ENCODE measurements at places on chromosomes 1 and 21. TPM values are rescaled to one million over a fixed set of nuclear protein-coding genes. Genes with fewer than 3 reads are reported as not detected.

KRTAP11-1 gene
- total RNA-seq, result not detected

DNA sequence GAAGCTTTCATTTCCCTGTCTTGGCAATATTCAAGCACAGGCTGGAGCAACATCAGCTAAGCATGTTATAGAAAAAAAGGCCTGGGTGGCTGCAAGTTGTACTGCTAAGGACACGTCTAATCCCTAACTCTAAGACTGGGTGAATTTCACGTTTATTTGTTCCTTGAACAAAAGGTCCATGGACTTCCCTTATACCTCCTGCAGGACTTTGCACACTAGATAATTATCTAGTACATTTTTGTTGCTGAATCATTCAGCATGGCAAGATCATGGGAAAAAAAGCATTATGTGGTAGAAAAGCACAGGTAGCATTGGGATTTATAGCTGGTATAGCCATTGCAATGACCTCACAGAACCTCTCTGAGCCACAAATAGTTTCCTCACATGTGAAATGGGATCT is 130.7 kb upstream of the DMRTA2 start:
- H3K36me3 ChIP-seq, result no peaks in the 10 kb centered on the region
- H3K4me3 ChIP-seq, result no peak overlapping the region
- no peak overlapping the region for H3K27ac ChIP-seq
- DNase-seq, result no peak
- H3K27me3 ChIP-seq, result no peaks in the 10 kb centered on the region
- H3K4me1 ChIP-seq, result no peaks in the 10 kb centered on the region

GRCh38 chr21:32134441-32135130 is 144.3 kb downstream of the MIS18A start:
- no peaks in the 10 kb centered on the region for H3K27me3 ChIP-seq
- H3K4me3 ChIP-seq, result no peak overlapping the region
- H3K36me3 ChIP-seq, result no peaks in the 10 kb centered on the region
- no peak overlapping the region for H3K27ac ChIP-seq
- no peaks in the 10 kb centered on the region for H3K4me1 ChIP-seq

DNA sequence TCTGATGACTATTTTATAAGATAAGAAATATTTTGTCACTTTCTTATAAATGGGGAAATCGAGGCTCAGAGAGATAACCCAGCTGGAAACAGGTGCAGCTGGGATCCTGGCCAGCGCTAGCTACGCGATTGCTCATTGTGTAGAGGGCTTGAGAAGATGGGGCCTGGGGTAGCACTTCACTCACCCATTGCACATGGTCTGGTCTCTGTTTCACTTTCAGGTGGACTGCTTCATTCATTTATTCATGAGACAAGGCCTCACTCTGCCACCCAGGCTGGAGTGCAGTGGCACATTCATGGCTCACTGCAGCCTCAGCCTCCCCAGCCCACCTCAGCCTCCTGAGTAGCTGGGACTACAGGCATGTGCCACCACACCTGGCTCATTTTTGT is 23.8 kb downstream of the UBE4B start:
- H3K27ac ChIP-seq, result peak overlapping the region; percentile 83
- DNase-seq, result no peak
- H3K4me1 ChIP-seq, result peaks cover 14% of the 10 kb centered on the region
- no peaks in the 10 kb centered on the region for H3K36me3 ChIP-seq

DNA sequence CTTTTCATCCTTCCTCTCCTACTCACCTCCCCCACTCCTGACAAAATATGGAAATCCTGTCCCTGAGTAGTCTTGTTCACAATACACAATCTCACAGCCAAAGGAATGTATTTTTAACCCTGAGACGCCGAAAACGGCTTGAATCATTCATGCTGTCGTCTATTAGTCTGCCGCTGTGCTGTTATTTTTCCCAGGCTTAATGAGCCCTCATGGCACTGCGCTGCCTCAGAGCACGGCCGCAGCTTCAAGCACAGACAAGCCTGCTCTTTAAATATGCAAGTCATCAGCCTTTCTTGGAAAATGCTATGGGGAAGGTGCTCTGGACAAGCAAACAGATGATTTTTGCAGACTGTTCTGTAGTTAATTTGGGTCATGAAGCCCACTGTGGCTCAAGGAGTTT is 302.7 kb downstream of the DISC1 start:
- no peaks in the 10 kb centered on the region for H3K36me3 ChIP-seq
- DNase-seq, result no peak
- no peak overlapping the region for H3K4me3 ChIP-seq
- no peaks in the 10 kb centered on the region for H3K27me3 ChIP-seq
- H3K4me1 ChIP-seq, result peaks cover 2% of the 10 kb centered on the region

DNA sequence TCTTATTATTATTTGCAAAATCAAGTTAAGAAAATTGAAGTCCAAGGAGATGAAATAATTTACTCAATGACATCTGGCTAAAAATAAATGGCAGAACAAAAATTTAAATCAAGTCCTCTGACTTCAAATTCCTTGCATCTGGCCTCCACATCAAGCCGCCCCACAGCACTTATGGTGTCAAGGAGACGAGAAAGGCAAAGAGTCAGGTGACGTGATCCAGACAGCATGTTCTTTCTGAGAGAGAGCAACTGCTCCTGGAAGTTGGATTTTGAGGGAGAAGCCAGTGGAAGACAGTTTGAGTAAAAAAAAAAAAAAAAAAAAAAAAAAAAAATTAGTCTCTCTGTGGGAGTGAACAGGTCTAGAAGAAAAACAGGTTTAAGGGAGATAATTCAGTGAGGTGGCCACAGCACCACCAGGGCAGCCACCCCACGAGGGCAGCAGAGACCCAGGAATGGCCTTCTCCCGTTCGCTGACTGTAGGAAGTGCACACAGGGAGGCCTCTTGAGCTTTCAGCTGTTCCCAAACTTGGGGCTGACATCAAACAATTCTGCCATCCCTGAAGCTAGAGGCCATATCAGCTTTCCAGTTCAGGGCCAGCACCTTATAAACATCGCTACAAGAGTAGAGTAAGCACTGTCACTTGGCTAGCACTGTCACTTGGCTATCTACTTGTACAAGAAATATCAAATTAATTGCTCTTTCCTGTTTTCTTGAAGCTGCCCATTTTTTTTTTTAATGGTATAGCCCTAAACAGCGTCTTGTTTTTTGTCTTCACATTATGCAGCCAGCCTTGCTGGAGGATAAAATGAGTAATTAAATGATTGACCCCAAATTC is 7.8 kb downstream of the C1orf162 start:
- peak; percentile 67 for DNase-seq
- H3K27ac ChIP-seq, result no peak overlapping the region
- H3K27me3 ChIP-seq, result no peaks in the 10 kb centered on the region
- H3K4me1 ChIP-seq, result no peaks in the 10 kb centered on the region
- H3K4me3 ChIP-seq, result no peak overlapping the region

GRCh38 chr1:243623841-243624240 is 226.2 kb downstream of the AKT3 start:
- no peaks in the 10 kb centered on the region for H3K27me3 ChIP-seq
- no peak for DNase-seq
- H3K27ac ChIP-seq, result no peak overlapping the region
- no peaks in the 10 kb centered on the region for H3K36me3 ChIP-seq

- no peaks in the 10 kb centered on the region for H3K4me1 ChIP-seq
- H3K27me3 ChIP-seq, result no peaks in the 10 kb centered on the region
These were observed 38.5 kb upstream of the EGLN1 start for GRCh38 chr1:231460614-231461013.

- no peak overlapping the region for H3K27ac ChIP-seq
- H3K36me3 ChIP-seq, result no peaks in the 10 kb centered on the region
- H3K4me1 ChIP-seq, result no peaks in the 10 kb centered on the region
- H3K4me3 ChIP-seq, result no peak overlapping the region
- no peaks in the 10 kb centered on the region for H3K27me3 ChIP-seq
These were observed 62.6 kb downstream of the KIF21B start for GRCh38 chr1:200960948-200961340.

DNA sequence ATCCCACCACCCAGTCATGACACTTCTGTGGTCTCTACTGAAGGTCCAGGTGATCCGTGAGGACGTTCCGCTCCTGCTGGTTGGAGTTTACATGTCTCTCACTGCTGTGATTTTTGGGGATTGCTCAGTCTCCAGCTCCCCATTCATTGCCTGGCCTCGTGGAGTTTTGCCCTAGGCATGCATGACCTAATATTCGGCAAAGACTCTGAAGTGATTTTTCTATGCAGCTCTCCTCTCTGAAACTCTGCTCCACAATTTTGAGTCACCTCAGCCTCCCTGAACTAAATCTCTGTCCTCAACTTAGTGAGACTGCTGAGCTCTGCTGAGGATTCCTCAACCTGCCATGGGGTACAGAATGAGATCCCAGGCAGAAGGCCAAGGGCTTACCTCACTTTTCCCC is 174.4 kb upstream of the FGGY start:
- H3K4me3 ChIP-seq, result no peak overlapping the region
- peaks cover 2% of the 10 kb centered on the region for H3K4me1 ChIP-seq
- no peak for DNase-seq
- no peaks in the 10 kb centered on the region for H3K36me3 ChIP-seq
- H3K27ac ChIP-seq, result no peak overlapping the region

DNA sequence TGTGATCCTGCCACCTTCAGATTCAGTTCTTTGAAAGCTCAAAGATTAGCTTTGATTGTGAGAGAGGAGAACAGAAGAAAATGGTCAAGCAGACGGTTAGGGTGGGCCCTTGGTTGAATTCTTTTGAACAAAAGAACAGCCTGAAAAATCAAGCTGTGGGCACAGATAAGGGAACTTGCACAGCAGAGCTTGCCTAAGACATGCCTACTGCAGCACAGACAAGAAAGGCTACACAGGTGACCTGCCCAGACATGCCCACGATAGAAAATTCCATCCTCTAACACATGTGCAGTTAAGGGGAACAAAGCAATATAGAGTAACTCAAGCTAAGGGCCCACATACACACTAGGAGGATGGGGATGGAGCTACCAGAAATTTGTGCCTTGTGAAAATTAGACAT is 512.5 kb upstream of the LRRC7 start:
- no peaks in the 10 kb centered on the region for H3K36me3 ChIP-seq
- no peak overlapping the region for H3K27ac ChIP-seq
- H3K4me1 ChIP-seq, result no peaks in the 10 kb centered on the region
- no peak overlapping the region for H3K4me3 ChIP-seq

DNA sequence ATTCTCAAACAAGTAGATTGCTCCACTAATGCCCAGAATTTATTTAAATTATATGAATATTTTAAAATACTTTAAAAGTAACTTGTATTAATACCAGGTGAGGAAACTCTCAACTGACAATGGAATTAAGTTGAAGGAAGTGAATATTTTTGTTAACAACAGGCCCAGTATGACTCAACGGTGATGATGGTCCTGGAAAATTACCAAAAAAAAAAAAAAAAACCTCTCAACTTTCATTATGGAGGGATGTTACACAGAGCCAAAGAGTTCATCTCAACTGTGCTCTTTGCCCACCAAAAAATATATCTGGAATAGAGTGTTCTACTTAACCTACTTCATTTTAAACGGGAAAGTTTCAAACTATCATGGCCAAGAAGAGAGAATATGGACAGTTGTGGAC is 28.3 kb downstream of the CFH start:
- no peak for DNase-seq
- no peak overlapping the region for H3K4me3 ChIP-seq
- H3K27me3 ChIP-seq, result no peaks in the 10 kb centered on the region
- H3K4me1 ChIP-seq, result no peaks in the 10 kb centered on the region
- no peaks in the 10 kb centered on the region for H3K36me3 ChIP-seq

MCL1 gene
- 97.6 TPM for total RNA-seq

GRCh38 chr21:44760376-44760775 is 41.2 kb downstream of the UBE2G2 start:
- H3K4me1 ChIP-seq, result no peaks in the 10 kb centered on the region
- no peaks in the 10 kb centered on the region for H3K27me3 ChIP-seq
- H3K36me3 ChIP-seq, result no peaks in the 10 kb centered on the region
- no peak overlapping the region for H3K4me3 ChIP-seq
- H3K27ac ChIP-seq, result no peak overlapping the region

- no peak for DNase-seq
- no peaks in the 10 kb centered on the region for H3K36me3 ChIP-seq
- peaks cover 3% of the 10 kb centered on the region for H3K27me3 ChIP-seq
- H3K4me1 ChIP-seq, result no peaks in the 10 kb centered on the region
These were observed 5.8 kb downstream of the KISS1 start for GRCh38 chr1:204190212-204191211.

DNA sequence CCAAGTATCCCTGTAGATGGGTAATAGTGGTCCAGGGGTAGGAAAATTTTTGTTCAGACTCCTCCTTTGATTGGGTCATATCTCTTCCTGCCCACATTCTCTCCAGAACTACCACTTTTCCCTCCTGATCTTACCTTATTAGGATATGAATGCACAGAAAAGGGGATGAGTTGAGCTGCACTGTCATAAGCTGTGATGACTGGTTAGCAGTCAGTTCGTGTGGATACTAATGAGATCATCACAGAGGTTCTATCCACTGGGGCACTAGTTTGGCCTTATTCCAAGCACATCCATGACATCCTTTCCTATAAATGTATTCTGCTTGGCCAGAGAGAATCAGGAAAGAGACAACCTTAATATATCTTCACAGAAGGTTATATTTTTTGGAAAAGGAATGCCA is 22.1 kb upstream of the TBX15 start:
- H3K4me3 ChIP-seq, result no peak overlapping the region
- peaks cover 28% of the 10 kb centered on the region for H3K27me3 ChIP-seq
- DNase-seq, result no peak
- peaks cover 7% of the 10 kb centered on the region for H3K4me1 ChIP-seq
- H3K36me3 ChIP-seq, result no peaks in the 10 kb centered on the region

DNA sequence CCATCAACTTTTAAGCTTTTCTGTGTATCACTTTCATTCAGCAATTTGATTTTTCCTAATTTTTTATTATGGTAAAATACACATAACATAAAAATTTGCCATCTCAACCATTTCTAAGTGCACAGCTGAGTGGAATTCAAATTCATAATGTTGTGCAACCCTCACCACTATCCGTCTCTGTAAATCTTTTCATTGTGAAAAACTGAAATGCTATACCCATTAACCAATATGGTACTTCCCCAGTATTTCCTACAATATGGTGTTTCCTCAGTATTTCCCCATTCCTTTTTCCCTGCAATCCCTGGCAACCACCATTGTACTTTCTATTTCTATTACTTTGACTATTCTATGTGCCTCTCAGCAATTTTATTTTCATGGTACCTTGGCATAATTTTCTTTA is 6.8 kb downstream of the STPG1 start:
- H3K4me1 ChIP-seq, result no peaks in the 10 kb centered on the region
- no peak for DNase-seq
- H3K4me3 ChIP-seq, result no peak overlapping the region
- H3K27me3 ChIP-seq, result no peaks in the 10 kb centered on the region
- no peak overlapping the region for H3K27ac ChIP-seq
- H3K36me3 ChIP-seq, result no peaks in the 10 kb centered on the region

GRCh38 chr1:35674111-35674510 is 32.8 kb upstream of the PSMB2 start:
- no peaks in the 10 kb centered on the region for H3K36me3 ChIP-seq
- H3K27me3 ChIP-seq, result no peaks in the 10 kb centered on the region
- H3K4me1 ChIP-seq, result no peaks in the 10 kb centered on the region
- no peak overlapping the region for H3K4me3 ChIP-seq
- DNase-seq, result no peak
- no peak overlapping the region for H3K27ac ChIP-seq

DNA sequence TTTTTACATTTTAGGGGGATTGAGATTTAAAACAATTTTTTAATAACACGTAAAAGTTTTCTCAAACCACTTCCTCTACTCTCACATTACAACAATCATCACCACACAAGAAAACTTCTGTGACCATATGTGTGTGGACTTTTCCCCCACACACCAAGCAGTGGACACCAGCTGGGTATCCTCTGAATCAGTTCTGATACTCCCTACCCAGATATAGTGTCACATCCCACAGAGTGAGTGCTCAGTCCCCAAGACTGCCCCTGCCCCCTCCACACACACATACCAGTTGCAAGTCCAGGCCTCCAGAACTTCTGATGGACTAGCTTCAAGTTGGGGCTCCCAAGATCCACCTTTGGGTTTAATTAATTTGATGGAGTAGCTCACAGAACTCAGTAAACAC is 53.3 kb upstream of the QSOX1 start:
- H3K27ac ChIP-seq, result no peak overlapping the region
- H3K36me3 ChIP-seq, result no peaks in the 10 kb centered on the region
- DNase-seq, result no peak
- no peaks in the 10 kb centered on the region for H3K27me3 ChIP-seq
- H3K4me3 ChIP-seq, result no peak overlapping the region

All from pancreas (tissue), 10 donors.